ENCODE measurements at places on chromosomes 2 and 18.

DNA sequence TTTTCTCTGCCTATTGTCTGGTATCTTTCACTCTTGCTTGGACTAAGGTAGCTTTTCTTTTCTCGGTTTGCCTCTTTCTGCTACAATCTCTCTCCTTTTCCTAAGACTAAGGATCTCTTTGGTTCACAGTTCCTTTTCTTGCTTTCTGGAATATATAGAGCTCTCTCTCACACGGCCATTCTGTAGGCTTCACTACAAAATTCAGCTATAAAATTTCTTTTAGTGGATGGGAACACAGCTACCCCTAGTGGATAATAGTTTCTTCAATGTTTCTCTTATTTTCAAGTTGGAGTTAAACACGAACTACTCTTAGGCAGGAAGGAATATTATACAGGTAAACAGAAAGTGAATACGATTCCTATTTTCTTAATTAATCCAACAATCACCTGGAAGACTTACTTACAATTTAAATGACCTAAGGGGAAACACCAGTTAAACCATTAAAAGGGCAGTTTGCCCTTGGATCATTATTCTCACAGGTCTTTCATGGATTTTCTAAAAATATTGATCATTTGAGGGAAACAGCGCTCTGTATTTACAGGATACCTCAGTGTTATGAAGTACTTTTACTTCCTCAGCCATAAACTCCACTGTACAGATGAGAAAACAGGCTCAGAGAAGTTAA is 140.5 kb downstream of the LRP2 start:
- no peak for DNase-seq

GRCh38 chr2:61045999-61046398 is 19.7 kb upstream of the SANBR start:
- DNase-seq, result no peak

- DNase-seq, result no peak
Measured at GRCh38 chr2:75337619-75338018, 138.3 kb upstream of the TACR1 start.

DNA sequence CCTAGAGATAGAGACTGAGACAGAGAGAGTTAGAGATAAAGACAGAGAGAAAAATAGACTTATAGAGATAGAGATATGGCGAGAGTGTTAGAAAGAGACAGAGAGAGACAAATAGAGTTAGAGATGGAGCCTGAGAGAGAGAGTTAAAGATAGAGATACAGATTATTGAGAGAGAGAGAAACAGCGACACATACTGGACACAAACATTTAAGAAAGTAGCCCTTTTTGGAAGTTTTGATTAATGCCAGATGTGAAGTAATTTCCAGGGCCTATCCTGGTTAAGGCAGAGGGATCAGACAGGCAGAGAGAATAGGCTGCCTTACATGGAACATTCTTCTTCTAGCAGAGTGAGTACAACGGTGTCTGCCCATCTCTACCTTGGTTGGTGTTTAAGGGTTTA is 311.6 kb upstream of the CDH7 start:
- no peak for DNase-seq

DNA sequence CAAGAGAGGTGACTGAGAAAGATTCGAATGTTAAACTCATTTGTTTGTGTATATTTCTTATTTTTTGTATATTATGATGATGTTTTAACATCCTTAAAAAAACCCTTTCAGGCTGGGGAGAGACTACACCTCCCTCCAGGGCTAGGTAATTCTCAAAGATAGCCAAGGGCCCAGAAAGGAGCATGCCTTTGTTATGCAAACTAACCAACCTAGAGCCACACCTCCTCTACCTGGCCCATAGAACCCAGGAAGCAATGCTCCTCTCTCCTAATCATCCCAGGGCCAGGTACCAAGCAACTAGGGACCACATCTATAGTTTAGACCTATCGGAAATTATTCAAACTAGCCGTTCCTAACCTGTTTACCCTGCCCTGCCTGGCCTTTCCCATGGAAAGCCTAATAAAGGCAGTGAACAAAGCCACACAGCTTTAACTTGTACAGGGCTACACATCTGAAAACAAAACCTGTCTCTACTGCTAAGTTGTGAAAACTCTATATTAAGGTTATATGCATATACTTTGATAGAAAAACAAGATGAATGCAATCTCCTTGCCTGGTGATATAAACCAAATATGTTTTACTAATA is 79.7 kb downstream of the COLEC12 start:
- no peak for DNase-seq

- no peak for DNase-seq
Measured at GRCh38 chr2:241571821-241572620, 13.5 kb downstream of the BOK start.

DNA sequence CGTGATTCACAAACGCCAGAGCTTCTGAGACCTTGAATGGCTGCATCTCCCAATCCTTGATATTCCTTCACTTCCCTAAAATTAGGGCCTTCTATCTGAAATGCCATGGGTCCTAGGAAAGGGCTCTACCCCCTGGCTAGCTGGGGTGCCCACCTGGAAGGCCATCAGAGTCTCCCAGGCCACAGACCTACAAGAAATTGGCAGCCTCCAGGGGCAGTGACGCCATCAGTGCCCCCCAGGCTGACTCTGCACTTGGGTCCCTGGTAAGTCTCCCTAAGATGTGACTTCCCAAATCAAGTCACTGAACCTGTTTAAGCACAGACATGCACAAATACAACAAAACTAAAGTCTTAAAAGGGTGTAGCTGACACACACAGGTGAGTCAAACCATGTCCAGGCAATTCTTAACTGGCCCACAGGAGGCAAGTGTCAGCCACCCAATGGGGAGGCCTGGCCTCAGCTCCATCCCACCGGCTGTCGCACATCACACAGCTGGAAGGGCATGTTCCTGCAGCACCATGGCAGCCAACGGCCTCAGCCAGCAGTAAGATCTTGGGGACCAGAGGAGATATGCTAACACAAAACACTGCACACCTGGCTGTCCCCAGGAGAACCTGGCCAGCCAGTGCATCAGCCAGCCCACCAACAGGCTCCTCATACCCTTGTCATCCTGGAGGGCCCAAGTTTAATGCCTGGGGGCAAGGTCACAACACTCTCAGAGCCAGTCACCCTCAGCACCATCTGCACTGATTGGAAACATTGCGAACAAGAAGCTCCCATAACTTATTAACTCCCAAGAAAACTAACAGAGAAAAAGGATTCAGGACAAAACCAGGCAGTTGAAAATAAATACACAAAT is 5.2 kb downstream of the PARD6G start:
- no peak for DNase-seq

GRCh38 chr18:54881229-54881768 is 53.0 kb downstream of the RAB27B start:
- DNase-seq, result no peak

DNA sequence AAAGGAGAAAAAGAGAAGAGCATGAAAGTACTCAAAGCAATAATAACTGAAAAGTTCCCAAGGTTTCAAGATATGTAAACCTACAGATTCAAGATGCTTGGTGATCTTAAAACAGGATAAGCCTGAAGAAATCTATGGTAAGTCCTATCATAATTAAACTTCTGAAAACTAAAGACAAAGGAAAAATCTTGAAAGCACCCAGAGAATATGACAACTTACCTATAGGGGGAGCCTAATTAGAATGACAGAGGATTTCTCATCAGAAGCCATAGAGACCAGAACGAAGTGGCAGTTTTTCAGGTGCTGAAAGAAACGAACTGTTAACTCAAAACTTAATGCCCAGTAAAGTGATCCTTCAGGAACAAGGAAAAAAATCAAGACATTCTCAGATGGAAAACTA is 59.7 kb downstream of the XDH start:
- DNase-seq, result no peak

GRCh38 chr18:10116574-10116973 is 202.8 kb downstream of the VAPA start:
- no peak for DNase-seq

- no peak for DNase-seq
Measured at GRCh38 chr2:152038441-152038958, 60.3 kb downstream of the CACNB4 start.

GRCh38 chr2:112714836-112715631 is 5.8 kb upstream of the NT5DC4 start:
- DNase-seq, result no peak

GRCh38 chr18:39724652-39725051 is 2159.1 kb upstream of the CELF4 start:
- no peak for DNase-seq

DNA sequence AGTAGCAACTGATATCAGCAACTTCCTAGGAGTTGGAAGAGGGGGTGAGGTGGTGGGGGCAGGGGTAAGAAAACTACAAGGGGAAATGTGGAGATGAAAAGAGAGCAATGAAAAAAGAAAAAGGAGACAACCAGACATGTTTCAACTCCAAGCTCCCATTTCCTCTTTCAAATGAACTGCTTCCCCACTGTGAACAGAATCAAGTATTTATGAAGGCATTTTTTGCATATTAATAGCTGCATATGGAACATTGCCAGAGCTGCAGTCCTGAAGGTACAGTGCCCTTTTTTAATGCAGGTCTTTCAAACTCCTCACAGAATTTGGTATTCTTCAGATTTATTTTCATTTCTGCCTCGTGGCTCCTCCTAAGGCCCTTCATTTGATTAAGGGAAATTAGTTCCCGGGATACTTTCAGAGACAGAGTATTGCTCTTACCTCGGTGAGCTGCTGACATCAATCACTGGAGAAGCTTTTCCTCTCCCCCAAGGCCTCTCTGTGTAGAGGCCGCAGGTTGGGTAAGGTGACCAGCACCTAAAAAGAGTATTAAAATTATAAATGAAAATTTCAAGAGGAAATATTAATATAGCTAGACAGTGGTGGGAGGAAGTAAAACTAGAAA is 68.4 kb downstream of the KIAA2012 start:
- DNase-seq, result no peak

- no peak for DNase-seq
Measured at GRCh38 chr2:132915812-132916549, 246.0 kb upstream of the LYPD1 start.

- no peak for DNase-seq
Measured at GRCh38 chr2:38666556-38666910, 619 bp downstream of the GALM start.

- no peak for DNase-seq
Measured at GRCh38 chr2:185417111-185417510, 321.5 kb upstream of the FSIP2 start.

DNA sequence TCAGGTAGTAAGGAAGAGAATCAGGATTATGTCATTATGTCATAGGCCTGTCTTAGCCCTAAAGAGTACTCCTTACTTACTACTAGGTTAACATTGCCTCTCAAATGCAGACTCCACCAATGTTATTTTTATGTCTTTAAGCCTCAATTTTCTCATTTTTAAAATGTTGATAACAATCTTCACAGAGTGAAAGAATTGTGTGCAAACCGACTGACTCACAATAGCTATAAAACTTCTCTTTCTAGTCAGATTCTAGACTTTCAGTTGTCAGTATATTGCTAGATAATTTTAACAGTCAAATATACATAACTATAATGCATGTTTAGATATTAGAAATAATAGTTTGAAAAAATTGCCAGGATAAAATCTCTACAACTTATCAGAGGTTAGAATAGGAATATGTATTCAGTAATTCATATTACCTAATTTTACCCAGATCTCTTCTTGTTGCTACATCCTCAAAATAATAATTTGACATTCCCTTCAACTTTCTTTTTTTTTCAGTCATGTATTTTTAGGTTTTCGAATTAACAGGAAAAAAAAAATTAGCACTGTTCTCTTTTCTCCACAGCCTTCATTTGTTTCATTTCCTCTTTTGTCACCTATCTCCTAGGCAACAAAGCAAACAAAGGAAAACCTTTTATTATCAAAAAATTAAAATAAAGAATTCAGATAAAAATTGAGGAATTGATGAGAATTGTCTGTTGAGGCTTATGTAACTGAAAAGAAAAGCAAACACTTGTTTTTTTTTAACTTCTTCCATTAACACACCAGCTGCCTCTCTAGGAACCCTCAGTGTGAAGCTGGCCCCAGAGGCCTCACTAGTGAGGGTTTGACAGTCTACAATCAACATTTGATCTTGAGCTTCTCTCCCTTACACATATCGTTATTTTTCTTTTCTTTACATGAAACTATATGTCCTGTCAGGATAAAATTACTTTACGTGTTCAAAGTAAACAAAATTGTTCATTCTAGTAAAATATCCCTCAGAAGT is 279.0 kb downstream of the CALCRL start:
- no peak for DNase-seq

GRCh38 chr2:111653103-111653624 is 230.8 kb downstream of the ANAPC1 start:
- no peak for DNase-seq

DNA sequence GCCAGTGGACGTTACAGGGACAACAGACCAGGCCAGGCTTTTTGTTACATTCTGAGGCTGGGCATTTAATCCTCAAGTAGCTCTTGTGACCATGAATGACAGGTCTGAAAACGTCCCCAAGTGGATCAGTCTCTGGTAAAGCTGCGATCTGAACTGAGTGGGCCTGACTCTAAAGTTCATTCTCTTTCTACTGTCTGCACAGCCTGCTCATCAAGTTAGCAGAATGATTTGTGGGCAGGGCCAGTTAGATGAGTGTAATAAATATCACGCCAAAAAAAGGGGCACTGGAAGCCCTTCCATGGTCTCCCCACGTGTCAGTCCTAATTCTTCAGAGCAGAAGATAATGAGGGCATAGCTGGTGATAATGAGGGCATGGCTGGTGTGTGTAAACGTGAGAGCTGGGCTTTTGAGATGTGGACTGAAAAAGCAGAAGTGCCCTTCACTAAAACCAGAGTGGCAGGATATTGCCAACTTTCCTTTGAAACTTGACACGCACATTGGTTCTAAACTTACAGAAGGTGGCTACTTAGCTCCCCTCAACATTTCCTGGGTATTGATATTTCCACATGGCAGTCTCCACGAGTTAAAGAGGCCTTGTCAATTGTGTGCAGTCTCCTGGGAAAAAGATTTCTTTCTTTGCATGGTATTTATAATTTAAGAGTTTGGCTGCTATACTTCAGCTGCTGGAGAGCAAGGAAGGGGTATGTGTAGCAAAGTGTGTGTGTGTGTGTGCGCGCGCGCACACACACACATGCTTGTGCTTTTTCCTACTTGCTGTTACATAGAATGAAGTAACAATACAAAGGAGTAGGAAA is 72.7 kb upstream of the LYPD6B start:
- no peak for DNase-seq

- DNase-seq, result no peak
Measured at GRCh38 chr2:23378496-23378895, 6.5 kb upstream of the KLHL29 start.

- no peak for DNase-seq
Measured at GRCh38 chr18:3889803-3890202, 439.8 kb downstream of the TGIF1 start.

DNA sequence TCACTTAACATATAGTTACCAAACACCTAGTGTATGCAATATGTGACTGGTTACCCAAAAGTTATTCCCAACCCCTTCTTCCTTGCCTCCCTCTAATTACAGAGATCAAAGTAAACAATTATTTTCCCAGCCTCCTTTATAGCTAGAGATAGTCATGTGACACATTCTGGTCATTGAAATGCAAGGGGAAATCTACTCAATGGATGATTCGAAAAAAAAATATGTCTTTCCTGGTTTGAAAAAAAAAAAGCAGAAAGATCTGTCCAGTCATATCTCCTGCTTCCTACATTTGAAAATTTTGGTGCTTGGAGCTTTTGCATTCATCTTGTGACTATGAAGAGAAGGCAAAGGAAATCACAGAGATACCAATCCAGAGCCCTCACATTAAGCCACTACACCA is 27.6 kb upstream of the UGP2 start:
- no peak for DNase-seq

- DNase-seq, result no peak
Measured at GRCh38 chr18:52402814-52403213, 62.8 kb downstream of the DCC start.
